ENCODE measurements at places on chromosomes 11 and 22. TPM values are rescaled to one million over a fixed set of nuclear protein-coding genes. Genes with fewer than 3 reads are reported as not detected.
A peak's percentile ranks its signal among the peaks of the same experiment; 100 is the strongest.

The AASDHPPT gene
- total RNA-seq: 36.4 TPM

DNA sequence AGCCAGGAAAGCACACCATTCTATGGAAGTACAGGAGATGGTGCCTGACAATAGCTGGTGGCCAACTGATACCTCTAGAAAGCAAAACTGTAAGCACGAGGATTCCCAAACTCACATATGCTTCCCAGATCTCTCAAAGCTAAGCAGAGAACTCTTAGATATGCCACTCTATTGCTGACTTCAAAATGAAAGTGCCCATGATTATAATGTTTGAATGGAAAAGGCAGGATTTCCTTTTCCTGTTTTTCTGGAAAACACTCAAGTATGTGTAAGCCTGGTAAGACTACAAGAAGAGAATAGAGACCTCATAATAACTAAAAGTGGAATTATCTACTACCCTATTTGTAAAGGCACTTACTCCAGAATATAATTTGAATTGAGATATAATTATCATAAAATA lies 2.6 kb upstream of the CARD18 start:
- DNase-seq: no peak
- no peak overlapping the region for H3K4me3 ChIP-seq
- H3K4me1 ChIP-seq: no peaks in the 10 kb centered on the region
- H3K27ac ChIP-seq: no peak overlapping the region

GRCh38 chr22:20745119-20745518 lies 28.8 kb upstream of the SERPIND1 start:
- no peaks in the 10 kb centered on the region for H3K36me3 ChIP-seq
- DNase-seq: no peak
- no peak overlapping the region for H3K27ac ChIP-seq
- no peaks in the 10 kb centered on the region for H3K4me1 ChIP-seq

GRCh38 chr11:105763594-105763993 lies 153.7 kb downstream of the GRIA4 start:
- no peaks in the 10 kb centered on the region for H3K36me3 ChIP-seq
- no peak for DNase-seq
- no peak overlapping the region for H3K27ac ChIP-seq
- H3K27me3 ChIP-seq: no peaks in the 10 kb centered on the region
- H3K4me1 ChIP-seq: no peaks in the 10 kb centered on the region

GRCh38 chr22:25882360-25882759 lies 140.4 kb downstream of the MYO18B start:
- no peak for DNase-seq
- no peaks in the 10 kb centered on the region for H3K27me3 ChIP-seq
- H3K4me3 ChIP-seq: no peak overlapping the region
- H3K36me3 ChIP-seq: no peaks in the 10 kb centered on the region
- H3K4me1 ChIP-seq: no peaks in the 10 kb centered on the region

The UBQLN3 gene
- total RNA-seq: 0.66 TPM

The SLC22A25 gene
- not detected for total RNA-seq

The REXO2 gene
- 127 TPM for total RNA-seq

- no peaks in the 10 kb centered on the region for H3K36me3 ChIP-seq
- H3K27ac ChIP-seq: no peak overlapping the region
- H3K27me3 ChIP-seq: no peaks in the 10 kb centered on the region
- H3K4me3 ChIP-seq: no peak overlapping the region
- no peak for DNase-seq
These were observed 22.9 kb upstream of the CARS1 start for GRCh38 chr11:3080104-3080503.

DNA sequence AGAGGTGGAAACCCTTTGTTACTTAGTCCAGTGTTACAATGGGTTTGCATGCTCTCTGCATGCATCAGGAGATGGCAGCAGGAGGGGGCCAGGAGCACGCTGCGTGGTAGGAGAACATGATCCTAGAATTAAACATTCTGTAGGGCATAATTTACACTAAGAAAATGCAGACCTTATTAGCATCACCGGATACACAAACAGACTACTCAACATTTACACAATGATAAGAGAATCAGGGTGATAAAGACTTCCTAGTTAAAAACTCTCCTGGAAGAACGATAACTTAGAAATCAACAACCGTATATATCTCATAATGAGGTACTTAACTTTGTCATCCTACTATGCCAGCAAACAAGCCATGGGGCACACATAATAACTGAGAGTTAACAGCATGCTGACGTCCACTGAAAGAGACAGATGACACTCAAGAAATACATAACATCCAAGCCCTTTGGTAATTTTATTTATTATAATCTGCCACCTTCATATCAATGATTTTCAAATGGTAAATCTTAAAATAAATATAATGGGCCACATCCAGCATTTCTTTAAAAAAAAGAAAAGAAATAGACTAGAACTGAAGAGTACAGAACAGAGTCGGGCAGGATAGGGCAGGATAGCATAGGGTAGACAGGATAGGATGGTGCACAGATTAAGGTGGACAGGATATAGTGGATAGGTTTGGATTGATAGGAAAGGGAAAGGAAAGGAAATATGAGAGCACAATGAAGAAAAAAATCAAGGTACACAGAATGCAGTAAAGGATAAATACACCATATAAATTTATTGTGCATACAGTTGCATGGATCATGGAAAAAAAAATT lies 27.5 kb downstream of the CADM1 start:
- DNase-seq: no peak
- H3K27ac ChIP-seq: no peak overlapping the region
- no peaks in the 10 kb centered on the region for H3K36me3 ChIP-seq
- H3K4me3 ChIP-seq: no peak overlapping the region

The TSG101 gene
- 114 TPM for total RNA-seq

DNA sequence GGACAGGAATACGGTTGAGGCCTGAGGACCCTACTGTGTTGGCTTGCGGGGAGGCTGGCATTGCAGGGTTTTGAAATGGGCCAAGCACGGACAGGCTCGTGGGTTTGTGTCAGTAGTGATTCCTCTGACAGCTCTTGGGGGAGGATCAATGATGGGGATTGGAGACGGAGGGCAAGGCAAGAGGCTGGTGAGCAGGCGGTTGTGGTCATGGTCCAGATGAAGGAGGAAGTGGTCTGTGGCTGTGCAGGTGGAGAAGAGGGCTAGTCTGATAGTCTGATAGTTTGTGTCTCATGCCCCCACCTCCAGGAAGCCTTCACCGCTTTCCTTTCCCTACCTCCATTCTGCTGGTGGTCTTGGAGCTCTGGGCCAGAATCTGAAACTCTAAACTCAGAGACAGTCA lies 3.0 kb downstream of the MAFF start:
- H3K4me3 ChIP-seq: peak overlapping the region; percentile 8
- no peaks in the 10 kb centered on the region for H3K36me3 ChIP-seq
- H3K4me1 ChIP-seq: peaks cover 9% of the 10 kb centered on the region
- no peak for DNase-seq
- peak overlapping the region; percentile 99 for H3K27ac ChIP-seq

GRCh38 chr11:35173616-35174566 lies 34.9 kb downstream of the CD44 start:
- no peak for DNase-seq
- H3K4me1 ChIP-seq: no peaks in the 10 kb centered on the region
- no peaks in the 10 kb centered on the region for H3K36me3 ChIP-seq
- no peaks in the 10 kb centered on the region for H3K27me3 ChIP-seq
- H3K4me3 ChIP-seq: no peak overlapping the region
- peak overlapping the region; percentile 74 for H3K27ac ChIP-seq

- no peaks in the 10 kb centered on the region for H3K4me1 ChIP-seq
- no peak overlapping the region for H3K27ac ChIP-seq
- no peaks in the 10 kb centered on the region for H3K36me3 ChIP-seq
- no peaks in the 10 kb centered on the region for H3K27me3 ChIP-seq
- H3K4me3 ChIP-seq: no peak overlapping the region
These were observed 42.8 kb downstream of the GLYAT start for GRCh38 chr11:58688789-58689503.

GRCh38 chr22:24599514-24599913 lies 3.5 kb upstream of the GGT1 start:
- H3K4me1 ChIP-seq: peaks cover 6% of the 10 kb centered on the region
- no peaks in the 10 kb centered on the region for H3K36me3 ChIP-seq

The B3GAT1 gene
- total RNA-seq: 2.9 TPM

DNA sequence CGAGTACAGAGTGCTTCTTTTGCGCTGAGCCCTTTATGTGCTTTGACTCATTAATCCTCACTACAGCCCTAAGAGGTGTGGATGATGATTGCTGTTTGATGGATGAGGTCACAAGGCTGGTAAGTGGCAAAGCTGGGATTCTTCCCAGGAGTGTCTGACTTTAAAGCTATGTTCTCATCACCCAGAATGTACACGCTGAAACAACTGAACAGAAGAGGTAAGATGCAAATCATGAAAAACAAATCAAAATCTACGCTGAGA lies 37.7 kb upstream of the CREB3L1 start:
- no peaks in the 10 kb centered on the region for H3K4me1 ChIP-seq
- H3K36me3 ChIP-seq: no peaks in the 10 kb centered on the region
- H3K4me3 ChIP-seq: no peak overlapping the region
- peak overlapping the region; percentile 86 for H3K27ac ChIP-seq
- no peaks in the 10 kb centered on the region for H3K27me3 ChIP-seq

DNA sequence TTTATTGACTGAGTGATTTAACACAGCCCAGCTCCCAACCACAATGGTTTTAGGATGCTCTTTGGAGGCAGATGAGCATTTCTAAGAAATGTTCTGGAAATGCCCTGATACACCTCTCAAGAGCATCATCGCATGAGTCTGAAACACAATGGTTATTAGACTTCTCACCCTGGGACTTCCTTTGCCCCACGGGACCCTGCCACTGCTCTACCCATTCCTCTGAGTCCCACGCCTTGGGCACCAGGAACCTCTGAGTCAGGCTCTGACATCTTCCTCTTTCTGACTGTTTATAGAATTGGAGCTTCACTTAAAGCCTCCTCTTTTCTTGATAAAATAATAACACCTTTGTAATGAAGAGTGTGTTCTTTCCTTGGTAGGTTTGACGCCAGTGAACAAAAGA lies 85.6 kb upstream of the PARVA start:
- no peaks in the 10 kb centered on the region for H3K36me3 ChIP-seq
- no peaks in the 10 kb centered on the region for H3K4me1 ChIP-seq
- DNase-seq: no peak
- H3K27me3 ChIP-seq: no peaks in the 10 kb centered on the region
- H3K4me3 ChIP-seq: no peak overlapping the region

- DNase-seq: no peak
- H3K27me3 ChIP-seq: no peaks in the 10 kb centered on the region
- H3K36me3 ChIP-seq: no peaks in the 10 kb centered on the region
- H3K4me1 ChIP-seq: no peaks in the 10 kb centered on the region
- H3K4me3 ChIP-seq: no peak overlapping the region
- H3K27ac ChIP-seq: no peak overlapping the region
These were observed 20.0 kb downstream of the PRR5L start for GRCh38 chr11:36316049-36316448.

The MMP27 gene
- total RNA-seq: 2.1 TPM
